ENCODE measurements at places on chromosomes 3 and 15.

GRCh38 chr3:125119752-125120378 lies 64.1 kb upstream of the HEG1 start:
- DNase-seq, result no peak

GRCh38 chr3:153595186-153595815 lies 433.3 kb downstream of the RAP2B start:
- DNase-seq, result no peak

GRCh38 chr3:97821287-97821773 lies 481 bp upstream of the CRYBG3 start:
- DNase-seq, result peak; percentile 69

- DNase-seq, result no peak
Observed at GRCh38 chr3:37718632-37719031, 143.0 kb upstream of the CTDSPL start.

DNA sequence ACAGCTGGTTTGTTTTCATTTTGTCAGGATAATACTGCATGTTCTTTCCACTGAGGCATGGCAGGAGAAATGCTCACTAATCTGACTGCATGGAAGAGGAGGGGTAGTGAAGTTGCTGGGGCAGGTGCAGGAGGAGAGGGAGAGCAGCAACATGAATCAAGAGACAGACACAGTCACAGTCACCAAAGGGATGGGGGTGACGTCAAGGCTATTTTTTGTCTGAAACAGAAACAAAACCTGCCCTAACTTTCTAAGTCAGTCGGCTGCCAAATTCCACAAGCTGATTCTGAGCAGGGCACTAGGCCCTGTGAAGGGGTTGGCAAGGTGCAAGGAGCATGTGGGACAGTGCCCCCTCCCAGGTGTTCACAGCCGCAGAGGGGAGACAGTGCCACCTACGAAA lies 186.6 kb upstream of the NSMCE3 start:
- no peak for DNase-seq

GRCh38 chr3:28674212-28674611 lies 325.6 kb upstream of the AZI2 start:
- no peak for DNase-seq

- no peak for DNase-seq
Observed at GRCh38 chr15:52879904-52880303, 89.8 kb upstream of the ONECUT1 start.

GRCh38 chr3:44576613-44577012 lies 8.2 kb upstream of the ZNF660 start:
- DNase-seq, result no peak

- DNase-seq, result no peak
Observed at GRCh38 chr15:84922530-84922929, 38.1 kb downstream of the SLC28A1 start.

GRCh38 chr15:91400481-91400880 lies 300.4 kb downstream of the SV2B start:
- DNase-seq, result no peak

- no peak for DNase-seq
Observed at GRCh38 chr3:136946978-136947377, 10.8 kb upstream of the IL20RB start.

- no peak for DNase-seq
Observed at GRCh38 chr3:128681369-128681829, 30.8 kb upstream of the RPN1 start.

DNA sequence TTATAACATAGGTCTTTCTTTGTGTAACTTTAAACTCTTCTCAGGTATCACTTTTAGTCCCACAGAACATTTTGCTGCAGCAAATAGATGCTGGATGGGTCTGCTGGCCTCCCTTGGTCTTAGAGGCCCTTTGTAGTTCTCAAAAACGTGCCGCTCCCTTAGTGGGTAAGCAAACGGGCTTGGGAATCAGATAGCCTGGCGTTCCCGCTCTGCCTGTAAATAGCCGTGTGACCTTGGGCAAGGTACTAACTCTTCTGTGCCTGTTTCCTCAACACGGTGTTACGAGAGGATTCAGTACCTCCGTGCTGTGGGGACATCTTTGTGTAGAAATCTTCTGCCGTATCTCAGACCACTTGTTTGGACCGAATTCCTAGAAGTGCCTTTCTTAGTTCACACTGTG lies 64.4 kb downstream of the DNAJB8 start:
- DNase-seq, result no peak

- no peak for DNase-seq
Observed at GRCh38 chr3:29597376-29598008, 316.6 kb downstream of the RBMS3 start.

GRCh38 chr3:4990069-4990468 lies 10.8 kb downstream of the BHLHE40 start:
- no peak for DNase-seq
